ENCODE measurements at places on chromosomes 7 and 10. TPM values are rescaled to one million over a fixed set of nuclear protein-coding genes. Genes with fewer than 3 reads are reported as not detected.

PVRIG gene
- 32.2 TPM for total RNA-seq

CRTAC1 gene
- total RNA-seq = not detected

LIPN gene
- not detected for total RNA-seq

DLD gene
- total RNA-seq = 67.7 TPM

Data from natural killer cell treated with Interleukin-12 subunit alpha and Interleukin-12 subunit beta and Interleukin-15 and Interleukin-18, amount 100 ng/mL, for 72 hours (primary cell).